ENCODE measurements at places on chromosomes 7 and 10. TPM values are rescaled to one million over a fixed set of nuclear protein-coding genes. Genes with fewer than 3 reads are reported as not detected.

Gene FGF8
- not detected for total RNA-seq

Gene PVRIG
- not detected for total RNA-seq

Gene FOXP2
- total RNA-seq, result 17.8 TPM

GRCh38 chr7:28754447-28754846 lies 203.7 kb downstream of the TRIL start:
- H3K27ac ChIP-seq, result no peak overlapping the region
- no peak overlapping the region for H3K4me3 ChIP-seq
- H3K4me1 ChIP-seq, result no peaks in the 10 kb centered on the region
- H3K36me3 ChIP-seq, result no peaks in the 10 kb centered on the region
- no peaks in the 10 kb centered on the region for H3K27me3 ChIP-seq

DNA sequence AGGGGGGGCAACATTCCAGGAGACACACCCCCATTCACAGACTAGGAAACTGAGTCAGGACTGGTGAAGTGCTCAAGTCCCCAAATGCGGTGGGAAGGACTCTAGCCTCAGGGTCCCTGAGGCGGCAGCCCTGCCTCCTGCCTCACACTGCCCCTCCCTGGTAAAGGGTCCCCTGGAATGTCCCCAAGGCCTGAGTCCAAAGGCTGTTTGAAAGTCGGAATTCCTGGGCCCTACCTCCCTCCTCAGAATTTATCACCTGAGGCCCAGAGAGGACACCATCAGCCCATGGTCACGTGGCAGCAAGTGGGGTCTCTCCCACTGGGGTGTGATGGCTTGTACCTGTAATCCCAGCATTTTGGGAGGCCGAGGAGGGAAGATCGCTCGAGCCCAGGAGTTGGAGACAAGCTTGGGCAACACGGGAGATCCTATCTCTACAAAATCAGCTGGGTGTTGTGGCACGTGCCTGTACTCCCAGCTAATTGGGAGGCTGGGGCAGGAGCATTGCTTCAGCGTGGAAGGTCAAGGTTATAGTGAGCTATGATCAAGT lies 110.3 kb upstream of the TNRC18 start:
- H3K27me3 ChIP-seq, result no peaks in the 10 kb centered on the region
- DNase-seq, result no peak
- peak overlapping the region; percentile 100 for H3K27ac ChIP-seq
- H3K36me3 ChIP-seq, result no peaks in the 10 kb centered on the region
- no peak overlapping the region for H3K4me3 ChIP-seq
- H3K4me1 ChIP-seq, result no peaks in the 10 kb centered on the region

GRCh38 chr7:107068156-107068555 lies 23.7 kb downstream of the PRKAR2B start:
- no peaks in the 10 kb centered on the region for H3K27me3 ChIP-seq
- no peak overlapping the region for H3K4me3 ChIP-seq
- no peaks in the 10 kb centered on the region for H3K4me1 ChIP-seq
- DNase-seq, result no peak

DNA sequence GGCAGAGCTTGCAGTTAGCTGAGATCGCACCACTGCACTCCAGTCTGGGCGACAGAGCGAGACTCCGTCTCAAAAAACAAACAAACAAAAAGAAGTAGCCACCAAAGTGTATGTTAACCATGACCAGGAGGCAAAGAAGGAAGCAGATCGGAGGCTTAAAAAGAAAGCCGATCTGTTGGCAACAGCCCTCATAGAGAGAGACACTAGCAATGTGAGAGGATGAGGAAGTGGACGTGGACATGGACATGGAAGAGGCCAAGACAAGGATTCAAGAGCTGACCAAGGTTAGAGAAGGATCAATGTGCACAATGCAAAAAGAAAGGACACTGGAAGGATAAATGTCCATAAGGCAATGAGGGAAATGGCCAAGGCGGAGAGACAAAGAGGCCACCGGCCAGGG lies 14.9 kb upstream of the ADCK2 start:
- no peak overlapping the region for H3K4me3 ChIP-seq
- H3K4me1 ChIP-seq, result no peaks in the 10 kb centered on the region
- no peaks in the 10 kb centered on the region for H3K27me3 ChIP-seq
- no peak for DNase-seq
- no peak overlapping the region for H3K27ac ChIP-seq
- no peaks in the 10 kb centered on the region for H3K36me3 ChIP-seq

DNA sequence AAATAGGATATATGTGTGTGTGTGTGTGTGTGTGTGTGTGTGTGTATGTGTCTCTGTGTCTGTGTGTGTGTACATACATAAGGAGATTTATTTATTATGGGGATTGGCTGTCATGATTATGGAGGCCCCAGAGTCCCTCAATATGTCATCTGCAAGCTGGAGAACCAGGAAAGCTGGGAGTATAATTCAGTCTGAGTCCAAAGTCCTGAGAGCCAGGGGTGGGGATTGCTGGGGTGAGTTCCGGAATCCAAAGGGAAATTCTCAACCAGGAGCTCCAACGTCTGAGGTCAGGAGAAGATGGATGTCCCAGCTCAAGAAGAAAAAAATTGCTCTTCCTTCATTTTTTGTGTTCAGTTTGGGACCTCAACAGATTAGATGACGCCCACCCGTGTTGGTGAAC lies 50.7 kb upstream of the PLPP4 start:
- no peaks in the 10 kb centered on the region for H3K36me3 ChIP-seq
- H3K27ac ChIP-seq, result no peak overlapping the region
- DNase-seq, result no peak
- H3K4me1 ChIP-seq, result no peaks in the 10 kb centered on the region
- no peak overlapping the region for H3K4me3 ChIP-seq

GRCh38 chr7:85010306-85010705 lies 176.6 kb downstream of the SEMA3D start:
- DNase-seq, result no peak
- H3K27me3 ChIP-seq, result no peaks in the 10 kb centered on the region
- H3K4me3 ChIP-seq, result no peak overlapping the region
- H3K36me3 ChIP-seq, result no peaks in the 10 kb centered on the region

DNA sequence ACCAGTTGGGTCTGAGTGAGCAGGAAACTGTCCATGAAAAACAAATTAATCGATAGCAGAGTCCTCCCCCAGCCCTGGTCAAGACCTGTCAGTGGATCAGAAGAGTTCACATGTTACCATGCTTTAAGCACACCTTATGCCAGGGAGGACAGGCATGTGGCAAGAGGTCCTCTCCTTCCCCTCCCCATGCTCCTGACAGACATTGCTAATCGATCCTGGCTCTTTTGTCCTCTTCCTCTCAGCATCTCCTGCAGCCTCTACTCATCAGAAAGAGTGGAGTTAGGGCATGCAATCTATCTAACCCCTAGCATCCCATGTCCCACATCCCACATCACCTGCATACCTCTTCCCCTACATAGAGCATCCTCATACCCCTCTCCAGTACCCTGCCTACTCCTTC lies 117.1 kb upstream of the TCF7L2 start:
- DNase-seq, result no peak
- H3K27ac ChIP-seq, result no peak overlapping the region
- H3K4me3 ChIP-seq, result no peak overlapping the region

Measured in uterus (tissue), 4 donors.